ENCODE measurements at places on chromosomes 6 and 20. TPM values are rescaled to one million over a fixed set of nuclear protein-coding genes. Genes with fewer than 3 reads are reported as not detected.

Gene RNF144B
- 6.9 TPM for total RNA-seq

Gene UBE2C
- 7.6 TPM for total RNA-seq

Gene CAP2
- total RNA-seq, result 9.6 TPM

Gene HELZ2
- 31.4 TPM for total RNA-seq

Gene PKIB
- total RNA-seq, result 2.7 TPM

Gene SUPT3H
- 4.2 TPM for total RNA-seq

Gene NR2E1
- total RNA-seq, result not detected

- no peaks in the 10 kb centered on the region for H3K27me3 ChIP-seq
- no peaks in the 10 kb centered on the region for H3K4me1 ChIP-seq
- H3K36me3 ChIP-seq, result no peaks in the 10 kb centered on the region
- H3K27ac ChIP-seq, result no peak overlapping the region
- no peak overlapping the region for H3K4me3 ChIP-seq
These were observed 25.9 kb downstream of the ADGRF4 start for GRCh38 chr6:47724300-47724699.

DNA sequence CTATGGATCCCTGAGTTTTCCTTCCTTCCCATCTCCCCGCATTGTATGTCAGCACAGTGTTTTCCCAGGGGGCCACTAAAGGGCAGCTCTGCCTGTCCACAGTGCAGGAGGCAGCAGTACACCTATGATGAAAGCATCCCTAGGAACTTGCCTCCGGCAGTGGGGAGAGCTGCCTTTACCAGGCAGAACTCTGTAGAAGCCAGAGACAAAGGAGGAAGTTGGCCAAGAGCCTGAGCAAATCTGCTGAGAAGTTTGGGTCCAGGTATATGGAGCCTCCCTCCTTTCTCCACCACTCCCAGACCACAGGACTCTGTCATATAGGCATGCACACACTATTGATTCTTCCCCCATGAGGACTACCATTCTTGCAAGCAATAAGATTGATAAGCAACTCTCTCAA, 282.7 kb downstream of the TBC1D7 start:
- H3K27me3 ChIP-seq, result no peaks in the 10 kb centered on the region
- no peak for DNase-seq
- H3K4me1 ChIP-seq, result no peaks in the 10 kb centered on the region
- H3K36me3 ChIP-seq, result no peaks in the 10 kb centered on the region

GRCh38 chr6:131765081-131765803, 42.6 kb upstream of the ENPP1 start:
- no peak for DNase-seq
- no peaks in the 10 kb centered on the region for H3K36me3 ChIP-seq
- no peak overlapping the region for H3K4me3 ChIP-seq

DNA sequence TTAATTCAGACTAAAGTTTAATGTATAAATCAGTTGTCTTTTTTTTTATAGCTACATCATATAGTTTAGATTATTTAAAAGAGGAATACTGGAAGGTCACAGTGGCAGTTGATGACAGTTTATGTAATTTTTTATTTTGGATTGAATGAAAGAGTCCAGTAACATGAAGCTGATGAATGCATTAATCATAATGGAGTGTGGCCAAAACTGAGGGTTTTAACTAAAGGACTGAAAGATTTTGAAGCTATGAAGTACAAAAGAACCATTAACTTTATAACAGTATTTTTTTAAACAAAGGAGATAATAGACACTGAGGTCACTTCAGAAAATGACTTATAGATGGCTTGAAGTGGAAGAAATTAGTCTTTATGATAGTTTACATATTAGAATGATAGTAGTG, 41.3 kb downstream of the TRMT11 start:
- no peaks in the 10 kb centered on the region for H3K4me1 ChIP-seq
- no peaks in the 10 kb centered on the region for H3K27me3 ChIP-seq
- H3K27ac ChIP-seq, result no peak overlapping the region
- DNase-seq, result no peak

DNA sequence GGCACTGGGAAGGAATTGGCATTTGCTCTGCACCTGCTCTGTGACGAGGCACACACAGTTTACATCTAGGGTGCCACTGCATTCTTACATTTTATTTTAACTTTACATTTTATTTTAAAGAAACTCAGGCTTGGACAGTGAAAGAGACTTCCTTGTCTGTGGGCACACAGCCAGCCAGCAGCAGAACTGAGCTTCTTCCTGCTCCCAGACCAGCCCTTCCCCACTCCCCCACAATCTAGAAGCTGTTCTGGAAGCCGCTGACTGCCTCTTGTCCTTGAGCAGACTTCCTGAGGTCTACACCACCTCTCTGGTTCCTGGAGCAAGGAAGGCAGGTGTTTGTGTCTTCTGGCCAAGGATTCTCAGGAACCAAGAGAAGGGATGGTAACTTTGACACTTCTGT, 27.9 kb upstream of the CD93 start:
- H3K4me3 ChIP-seq, result no peak overlapping the region
- no peak for DNase-seq
- H3K36me3 ChIP-seq, result no peaks in the 10 kb centered on the region
- no peaks in the 10 kb centered on the region for H3K27me3 ChIP-seq

- no peak overlapping the region for H3K4me3 ChIP-seq
- DNase-seq, result no peak
- H3K36me3 ChIP-seq, result no peaks in the 10 kb centered on the region
- no peak overlapping the region for H3K27ac ChIP-seq
- peaks cover 25% of the 10 kb centered on the region for H3K4me1 ChIP-seq
These were observed 5.6 kb downstream of the TCEA2 start for GRCh38 chr20:64068386-64069208.

GRCh38 chr6:15952231-15953151, 176.4 kb upstream of the MYLIP start:
- no peak overlapping the region for H3K4me3 ChIP-seq
- no peaks in the 10 kb centered on the region for H3K27me3 ChIP-seq
- peak overlapping the region; percentile 66 for H3K27ac ChIP-seq
- H3K4me1 ChIP-seq, result peaks cover 33% of the 10 kb centered on the region
- H3K36me3 ChIP-seq, result no peaks in the 10 kb centered on the region

DNA sequence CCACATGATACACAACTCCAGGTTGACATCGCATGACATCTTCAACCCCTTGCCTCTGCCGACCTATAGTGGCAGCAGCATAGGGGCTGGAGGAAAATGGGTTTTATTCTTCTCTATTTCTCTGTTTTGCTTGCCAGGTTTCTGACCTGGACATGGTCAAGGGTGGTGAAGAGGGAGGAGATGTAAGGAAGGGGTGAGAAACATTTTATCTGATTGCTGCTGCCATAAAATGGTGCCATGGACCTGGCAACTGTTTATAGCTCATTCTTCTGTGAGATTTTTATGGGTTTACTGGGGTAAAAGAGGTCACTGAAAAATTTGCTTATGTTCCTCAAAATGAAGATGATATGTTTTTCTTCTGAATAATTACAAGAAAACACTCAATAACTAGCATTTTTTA, 266.7 kb upstream of the FOXQ1 start:
- H3K36me3 ChIP-seq, result no peaks in the 10 kb centered on the region
- H3K27me3 ChIP-seq, result no peaks in the 10 kb centered on the region
- no peaks in the 10 kb centered on the region for H3K4me1 ChIP-seq

DNA sequence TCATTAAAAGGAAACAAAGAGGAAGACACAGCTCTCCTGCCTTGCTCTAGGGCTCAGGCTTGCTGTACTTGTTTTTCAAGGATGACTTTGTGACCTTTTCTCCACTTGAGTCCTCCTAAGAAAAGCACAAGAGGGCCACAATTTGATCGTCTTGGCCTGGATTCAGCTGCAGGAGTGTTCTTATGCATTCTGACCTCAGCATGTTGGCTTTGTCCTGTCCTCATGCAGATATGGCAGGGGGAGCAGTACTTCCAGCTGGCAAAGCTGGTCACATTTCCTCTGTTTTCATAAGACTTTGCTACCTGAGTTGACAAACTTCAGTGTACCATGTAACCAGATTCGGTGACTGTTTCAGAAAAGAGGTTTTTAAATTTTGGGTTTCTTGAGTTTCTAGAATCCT, 30.8 kb downstream of the KDM1B start:
- no peaks in the 10 kb centered on the region for H3K36me3 ChIP-seq
- H3K4me1 ChIP-seq, result no peaks in the 10 kb centered on the region
- H3K27me3 ChIP-seq, result no peaks in the 10 kb centered on the region
- H3K4me3 ChIP-seq, result no peak overlapping the region

GRCh38 chr6:91298543-91299145, 711.8 kb upstream of the MAP3K7 start:
- H3K36me3 ChIP-seq, result no peaks in the 10 kb centered on the region
- no peak overlapping the region for H3K4me3 ChIP-seq
- no peaks in the 10 kb centered on the region for H3K27me3 ChIP-seq
- no peaks in the 10 kb centered on the region for H3K4me1 ChIP-seq

GRCh38 chr6:130716466-130716865, 110.7 kb upstream of the SMLR1 start:
- H3K4me1 ChIP-seq, result no peaks in the 10 kb centered on the region
- H3K27me3 ChIP-seq, result no peaks in the 10 kb centered on the region
- DNase-seq, result no peak
- H3K27ac ChIP-seq, result no peak overlapping the region

GRCh38 chr20:6697228-6697972, 70.1 kb upstream of the BMP2 start:
- no peaks in the 10 kb centered on the region for H3K36me3 ChIP-seq
- H3K4me3 ChIP-seq, result no peak overlapping the region
- H3K27me3 ChIP-seq, result no peaks in the 10 kb centered on the region
- no peak for DNase-seq
- H3K27ac ChIP-seq, result no peak overlapping the region
- H3K4me1 ChIP-seq, result no peaks in the 10 kb centered on the region

- no peaks in the 10 kb centered on the region for H3K27me3 ChIP-seq
- H3K4me1 ChIP-seq, result peaks cover 21% of the 10 kb centered on the region
These were observed 3.6 kb downstream of the ESR1 start for GRCh38 chr6:151811081-151811480.

- H3K4me1 ChIP-seq, result no peaks in the 10 kb centered on the region
- DNase-seq, result no peak
- no peak overlapping the region for H3K27ac ChIP-seq
- no peaks in the 10 kb centered on the region for H3K27me3 ChIP-seq
- H3K36me3 ChIP-seq, result no peaks in the 10 kb centered on the region
- H3K4me3 ChIP-seq, result no peak overlapping the region
These were observed 622.8 kb upstream of the NRSN1 start for GRCh38 chr6:23503173-23503572.

GRCh38 chr6:40733290-40733689, 146.1 kb upstream of the LRFN2 start:
- DNase-seq, result no peak
- no peaks in the 10 kb centered on the region for H3K4me1 ChIP-seq
- no peaks in the 10 kb centered on the region for H3K27me3 ChIP-seq
- no peaks in the 10 kb centered on the region for H3K36me3 ChIP-seq
- no peak overlapping the region for H3K4me3 ChIP-seq
- H3K27ac ChIP-seq, result no peak overlapping the region

DNA sequence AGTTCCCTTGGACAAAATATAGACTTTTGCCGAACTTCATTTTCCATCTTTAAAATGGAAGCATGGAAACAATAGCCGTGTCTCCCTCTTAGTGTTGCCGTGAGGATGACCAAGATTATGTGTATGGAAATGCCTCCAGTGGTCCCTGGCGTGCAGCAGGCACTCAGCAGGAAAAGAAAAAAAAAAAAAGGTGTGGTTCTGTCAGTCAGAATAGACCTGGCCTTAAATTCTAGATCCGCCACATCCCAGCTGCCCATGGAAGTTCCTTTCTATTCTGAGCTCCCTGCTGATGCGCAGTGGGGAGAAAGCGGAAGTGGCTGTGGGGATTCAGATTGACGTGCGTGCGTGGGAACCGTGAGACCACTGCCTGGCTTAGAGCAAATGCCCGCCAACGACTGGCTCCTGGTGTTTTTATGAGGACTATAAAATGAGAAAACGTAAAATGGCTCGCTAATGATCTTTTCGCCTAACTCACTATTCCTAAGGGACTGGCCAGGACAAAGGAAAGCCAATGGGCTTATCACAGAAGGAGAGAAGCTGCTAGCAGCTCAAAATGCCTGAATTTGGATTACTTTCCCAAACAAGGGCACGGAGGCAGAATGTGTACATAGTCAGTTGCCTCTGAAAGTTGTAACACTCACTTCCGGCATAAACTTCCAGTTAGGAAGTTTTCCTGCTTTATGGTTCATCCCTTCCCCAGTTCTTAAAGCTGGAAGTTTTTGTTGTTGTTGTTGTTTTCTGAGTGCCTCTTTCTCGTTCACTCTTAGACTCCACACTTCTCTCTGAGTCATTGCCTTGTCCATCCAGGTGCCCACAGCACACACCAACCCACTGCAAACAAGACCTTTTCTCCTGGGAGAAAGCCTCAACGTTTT, 11.4 kb upstream of the PDE10A start:
- no peaks in the 10 kb centered on the region for H3K27me3 ChIP-seq
- H3K4me1 ChIP-seq, result no peaks in the 10 kb centered on the region
- no peaks in the 10 kb centered on the region for H3K36me3 ChIP-seq
- no peak overlapping the region for H3K27ac ChIP-seq
- no peak for DNase-seq

DNA sequence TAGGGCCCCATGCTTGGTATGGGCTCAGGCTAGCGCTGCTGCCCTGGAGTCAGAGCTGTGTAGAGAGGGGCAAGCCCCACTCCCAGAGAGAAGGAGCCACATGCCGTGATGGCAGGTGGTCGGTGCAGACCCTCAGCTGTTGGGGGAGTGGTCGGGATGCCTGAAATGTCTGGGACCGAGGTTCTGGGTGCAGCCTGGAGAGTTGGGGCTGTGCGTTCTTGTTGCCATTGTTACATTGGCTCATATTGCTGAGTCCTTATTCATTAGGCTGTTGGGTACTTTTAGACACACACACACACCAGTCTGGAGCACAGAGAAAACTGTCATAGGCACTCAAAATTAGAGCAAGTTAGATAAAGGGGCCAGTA, 83.9 kb downstream of the UNC5CL start:
- no peaks in the 10 kb centered on the region for H3K4me1 ChIP-seq
- H3K27ac ChIP-seq, result no peak overlapping the region
- no peaks in the 10 kb centered on the region for H3K27me3 ChIP-seq
- DNase-seq, result no peak
- H3K4me3 ChIP-seq, result no peak overlapping the region

- DNase-seq, result no peak
These were observed 112.4 kb downstream of the HDGFL1 start for GRCh38 chr6:22681761-22682160.

GRCh38 chr20:57890202-57890800, 180.5 kb upstream of the PMEPA1 start:
- H3K27me3 ChIP-seq, result no peaks in the 10 kb centered on the region
- H3K36me3 ChIP-seq, result no peaks in the 10 kb centered on the region
- H3K4me3 ChIP-seq, result no peak overlapping the region
- H3K27ac ChIP-seq, result no peak overlapping the region
- no peaks in the 10 kb centered on the region for H3K4me1 ChIP-seq

GRCh38 chr6:125699591-125699990, 49.8 kb upstream of the HEY2 start:
- no peaks in the 10 kb centered on the region for H3K4me1 ChIP-seq
- no peak overlapping the region for H3K4me3 ChIP-seq
- H3K27ac ChIP-seq, result no peak overlapping the region

- no peak for DNase-seq
- no peaks in the 10 kb centered on the region for H3K4me1 ChIP-seq
- H3K27ac ChIP-seq, result no peak overlapping the region
- H3K36me3 ChIP-seq, result no peaks in the 10 kb centered on the region
These were observed 644.5 kb upstream of the HS3ST5 start for GRCh38 chr6:114987281-114987680.

DNA sequence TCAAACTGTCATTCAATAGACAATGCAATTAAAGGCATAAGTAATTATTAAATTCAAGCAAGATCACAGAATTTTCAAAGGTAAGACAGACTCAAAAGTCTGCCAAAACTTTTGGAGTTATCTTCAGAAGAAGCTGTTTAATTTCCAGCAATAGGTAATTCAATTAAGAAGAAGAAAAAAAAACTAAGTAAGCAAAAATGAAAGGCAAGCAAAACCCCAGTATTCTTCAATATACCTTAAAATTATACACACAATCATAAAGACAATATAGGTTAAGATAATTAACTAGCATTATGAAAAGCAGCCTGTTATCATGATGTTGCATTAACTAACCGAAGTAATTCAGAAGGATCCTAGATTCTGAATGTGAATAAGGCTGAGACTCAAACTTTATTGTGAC, 3.5 kb downstream of the LATS1 start:
- H3K4me3 ChIP-seq, result no peak overlapping the region
- no peak for DNase-seq
- no peak overlapping the region for H3K27ac ChIP-seq
- H3K4me1 ChIP-seq, result peaks cover 56% of the 10 kb centered on the region
- no peaks in the 10 kb centered on the region for H3K27me3 ChIP-seq
